Progenitor cell of endocrine pancreas (in vitro differentiated cells): ENCODE measurements at places on chromosomes 2 and 18. TPM values are rescaled to one million over a fixed set of nuclear protein-coding genes. Genes with fewer than 3 reads are reported as not detected.

- no peaks in the 10 kb centered on the region for H3K27me3 ChIP-seq
- no peak overlapping the region for H3K27ac ChIP-seq
- H3K36me3 ChIP-seq: no peaks in the 10 kb centered on the region
- H3K4me1 ChIP-seq: no peaks in the 10 kb centered on the region
Measured at GRCh38 chr2:220029013-220029412, 401.6 kb downstream of the SLC4A3 start.

DNA sequence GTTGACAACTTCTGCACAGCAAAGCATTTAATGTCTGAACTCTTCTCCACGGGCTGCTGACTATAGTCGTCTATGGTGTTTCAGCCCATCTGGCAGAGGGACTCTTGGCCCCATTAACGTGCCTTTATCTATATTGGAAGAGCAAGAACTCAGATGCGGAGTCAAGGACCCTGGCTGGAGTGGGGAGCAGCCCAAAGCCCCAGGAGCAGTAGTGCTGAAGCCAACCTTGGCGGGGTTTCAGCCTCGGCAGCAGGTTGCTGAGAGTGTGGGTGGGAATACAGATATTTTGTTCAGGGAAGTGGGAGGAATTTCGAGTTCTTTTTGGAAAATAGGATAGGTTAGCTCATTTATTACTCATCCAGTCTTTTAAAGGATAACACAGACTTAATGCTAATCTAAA is 34.2 kb downstream of the TMEM17 start:
- H3K27me3 ChIP-seq: peaks cover 7% of the 10 kb centered on the region
- H3K36me3 ChIP-seq: no peaks in the 10 kb centered on the region
- peaks cover 14% of the 10 kb centered on the region for H3K4me1 ChIP-seq
- H3K27ac ChIP-seq: no peak overlapping the region
- no peak overlapping the region for H3K4me3 ChIP-seq
- no peak for DNase-seq

GRCh38 chr2:191386938-191387536 is 141.8 kb downstream of the MYO1B start:
- H3K4me3 ChIP-seq: no peak overlapping the region
- no peaks in the 10 kb centered on the region for H3K27me3 ChIP-seq
- peak overlapping the region; percentile 2 for H3K27ac ChIP-seq
- H3K4me1 ChIP-seq: peaks cover 20% of the 10 kb centered on the region
- DNase-seq: no peak

GRCh38 chr18:59272891-59273758 is at the start of gene RAX:
RAX (minus strand) TSS chr18:59273454; CDS start chr18:59273206, 248 bp downstream.
- H3K4me3 ChIP-seq: peak within 1 kb of the TSS; percentile 55
- peak; percentile 60 for DNase-seq
- peaks cover 86% of the 10 kb centered on the region for H3K27me3 ChIP-seq
- H3K4me1 ChIP-seq: peaks cover 3% of the 10 kb centered on the region
- H3K27ac ChIP-seq: no peak within 1 kb of the TSS

LDLRAD4 gene
- total RNA-seq: 3.4 and 3.8 TPM in 2 replicates

- no peak overlapping the region for H3K27ac ChIP-seq
- H3K4me1 ChIP-seq: no peaks in the 10 kb centered on the region
- DNase-seq: no peak
- H3K27me3 ChIP-seq: no peaks in the 10 kb centered on the region
Measured at GRCh38 chr2:144996225-144996795, 476.4 kb upstream of the ZEB2 start.

- H3K27me3 ChIP-seq: peaks cover 3% of the 10 kb centered on the region
- DNase-seq: no peak
- H3K27ac ChIP-seq: no peak overlapping the region
- H3K36me3 ChIP-seq: no peaks in the 10 kb centered on the region
Measured at GRCh38 chr2:73877071-73877802, 15.6 kb upstream of the ACTG2 start.

DSG4 gene
- total RNA-seq: not detected in 2 replicates

PLCL1 gene
- total RNA-seq: 41.1 and 48.3 TPM in 2 replicates

- H3K27ac ChIP-seq: no peak overlapping the region
- H3K4me3 ChIP-seq: no peak overlapping the region
- peaks cover 9% of the 10 kb centered on the region for H3K4me1 ChIP-seq
- H3K27me3 ChIP-seq: no peaks in the 10 kb centered on the region
- H3K36me3 ChIP-seq: no peaks in the 10 kb centered on the region
Measured at GRCh38 chr2:49002750-49003149, 151.6 kb downstream of the FSHR start.

GRCh38 chr2:227370791-227371312 is 8.3 kb downstream of the TM4SF20 start:
- H3K27ac ChIP-seq: no peak overlapping the region
- no peak overlapping the region for H3K4me3 ChIP-seq
- no peaks in the 10 kb centered on the region for H3K27me3 ChIP-seq

RFTN2 gene
- total RNA-seq: 5.4 and 5.7 TPM in 2 replicates
